ENCODE measurements at places on chromosomes 7 and 10.

DNA sequence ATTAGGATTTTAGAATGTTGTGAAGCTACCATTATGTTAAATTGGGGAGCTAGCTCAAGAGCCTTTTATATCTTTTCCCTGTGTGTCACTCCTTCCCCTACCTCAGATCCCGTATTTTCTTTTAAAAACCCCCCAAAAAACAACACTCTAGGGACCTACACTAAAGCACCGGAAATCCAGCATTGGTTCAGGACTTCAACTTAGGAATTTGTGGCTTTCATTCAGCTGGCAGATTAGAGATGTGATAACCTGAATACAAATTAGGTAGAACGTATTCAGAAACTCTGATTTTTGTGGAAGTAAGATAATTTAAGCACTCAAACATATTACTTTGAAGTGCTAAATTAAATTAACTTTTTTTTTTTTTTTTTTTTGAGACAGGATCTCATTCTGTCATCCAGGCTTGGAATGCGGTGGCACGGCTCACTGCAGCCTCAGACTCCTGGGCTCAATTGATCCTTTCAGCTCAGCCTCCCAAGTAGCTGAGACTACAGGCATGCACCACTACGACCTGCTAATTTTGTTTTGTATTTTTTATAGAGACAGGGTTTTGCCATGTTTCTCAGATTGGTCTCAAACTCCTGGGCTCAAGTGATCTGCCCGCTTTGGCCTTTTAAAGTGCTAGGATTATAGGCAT, 6.8 kb downstream of the TBC1D12 start:
- DNase-seq = no peak

- no peak for DNase-seq
Measured at GRCh38 chr10:102615361-102615760, 28.9 kb upstream of the TRIM8 start.

DNA sequence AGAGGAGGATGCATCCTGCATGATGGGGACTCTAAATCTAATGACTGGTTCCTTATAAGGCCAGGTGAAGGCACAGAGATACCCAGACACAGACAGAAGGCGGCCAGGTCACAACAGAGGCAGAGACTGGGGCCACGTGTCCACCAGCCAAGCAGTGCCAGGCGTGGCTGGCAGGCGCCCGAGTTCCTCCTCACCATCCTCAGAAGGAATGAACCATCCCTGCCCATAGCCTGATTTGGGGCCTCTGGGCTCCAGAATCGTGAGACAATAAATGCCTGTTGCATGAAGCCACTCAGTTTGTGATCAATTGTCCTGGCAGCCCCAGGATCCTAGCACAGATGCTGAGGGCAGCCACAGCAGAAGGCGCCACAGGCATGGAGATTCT, 69.0 kb upstream of the TNRC18 start:
- no peak for DNase-seq

GRCh38 chr7:106499897-106500296, 161.1 kb downstream of the CCDC71L start:
- no peak for DNase-seq

GRCh38 chr7:127873151-127873550, 158.1 kb downstream of the LRRC4 start:
- no peak for DNase-seq

- no peak for DNase-seq
Measured at GRCh38 chr10:29189256-29189655, 99.6 kb upstream of the LYZL1 start.

- DNase-seq = no peak
Measured at GRCh38 chr7:100891568-100892247, 2.2 kb upstream of the UFSP1 start.

Data from RWPE1 (cell line).